ENCODE measurements at places on chromosomes 12 and 14.

DNA sequence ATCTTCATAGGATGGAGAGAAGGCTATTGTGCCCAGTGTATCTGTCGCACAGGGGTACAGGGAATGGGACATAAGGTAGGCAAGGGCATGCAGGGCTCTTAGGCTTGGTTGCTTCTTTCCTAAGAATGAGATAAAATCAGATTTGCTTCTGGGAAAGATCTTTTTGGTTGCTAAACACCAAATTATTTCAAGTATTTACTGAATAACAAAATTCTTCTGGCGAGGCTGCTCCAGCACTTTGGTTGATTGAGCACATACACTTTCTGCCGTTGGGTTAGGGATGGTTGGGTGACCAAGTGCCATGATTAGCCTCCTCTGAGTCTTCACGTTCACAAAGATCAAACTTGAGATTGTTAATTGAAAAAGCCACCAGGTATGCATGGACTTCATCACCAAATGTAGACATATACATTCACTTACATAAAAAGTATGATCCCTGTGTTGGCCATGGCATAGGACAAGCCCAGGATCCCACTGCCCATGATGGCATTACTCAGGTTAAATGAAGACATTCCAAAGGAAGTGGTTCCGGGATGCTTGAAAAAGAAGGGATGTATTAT is 38.2 kb downstream of the SLC38A4 start:
- DNase-seq = no peak

DNA sequence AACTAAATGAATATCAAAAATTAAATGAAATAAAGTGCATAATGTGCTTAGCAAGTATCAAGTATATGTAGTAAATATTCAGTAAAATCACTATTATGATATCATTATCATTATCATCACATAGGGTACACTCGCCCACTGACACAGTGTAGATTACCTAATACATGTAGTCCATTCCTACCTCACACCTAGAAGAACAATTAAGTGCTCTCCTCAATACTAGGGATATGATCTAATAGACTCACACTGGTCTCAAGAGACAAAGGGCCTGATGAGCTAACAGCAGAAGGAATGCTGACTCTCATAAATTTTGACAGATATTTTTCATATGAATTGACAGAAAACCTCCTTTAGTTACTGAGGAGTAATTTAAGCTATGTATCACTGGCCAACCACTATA is 29.1 kb downstream of the FSCB start:
- no peak for DNase-seq

- DNase-seq = no peak
These were observed 35.0 kb downstream of the KITLG start for GRCh38 chr12:88544991-88545980.

DNA sequence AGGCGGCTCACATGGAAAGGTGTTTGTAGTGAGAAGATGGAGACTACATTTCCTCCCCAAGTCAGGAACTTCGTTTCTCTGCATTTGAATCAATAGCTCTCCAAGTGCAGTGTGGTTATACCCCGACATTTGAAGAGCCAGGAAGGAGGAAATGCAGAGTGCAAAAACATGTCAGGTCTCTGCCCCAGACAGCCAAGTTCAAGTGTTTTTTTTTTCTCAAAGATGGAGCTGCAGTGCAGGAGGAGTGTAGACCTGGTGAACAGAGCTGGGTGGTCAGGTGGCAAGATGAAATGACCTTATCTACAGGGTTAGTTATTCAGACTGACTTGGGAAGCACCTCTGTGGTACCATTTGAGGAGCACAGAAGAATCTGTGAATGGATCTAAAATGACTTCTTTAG is 21.3 kb downstream of the MLXIP start:
- no peak for DNase-seq

- DNase-seq = no peak
These were observed 38.5 kb downstream of the CATSPERB start for GRCh38 chr14:91693346-91693745.

- DNase-seq = no peak
These were observed 193.7 kb downstream of the KIF26A start for GRCh38 chr14:104331871-104332605.

DNA sequence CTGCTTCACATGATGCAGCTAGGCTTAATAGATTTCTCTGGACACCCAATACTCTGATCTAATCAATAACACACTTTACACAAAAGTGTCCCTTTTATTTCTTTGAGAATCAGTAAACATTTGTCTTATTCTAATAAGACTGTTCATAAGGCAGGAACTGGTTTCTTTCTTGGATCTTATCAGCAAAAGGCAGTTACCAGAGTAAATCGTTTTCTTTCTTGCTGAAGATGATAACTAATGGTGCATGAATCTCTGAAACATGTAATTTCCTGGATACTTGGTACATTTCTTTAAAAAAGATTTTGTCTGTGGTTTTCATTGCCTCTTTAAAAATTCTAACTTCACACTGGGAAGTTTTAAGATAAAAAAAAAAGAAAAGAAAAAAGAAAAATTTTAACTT is 39.6 kb downstream of the WIF1 start:
- DNase-seq = no peak

DNA sequence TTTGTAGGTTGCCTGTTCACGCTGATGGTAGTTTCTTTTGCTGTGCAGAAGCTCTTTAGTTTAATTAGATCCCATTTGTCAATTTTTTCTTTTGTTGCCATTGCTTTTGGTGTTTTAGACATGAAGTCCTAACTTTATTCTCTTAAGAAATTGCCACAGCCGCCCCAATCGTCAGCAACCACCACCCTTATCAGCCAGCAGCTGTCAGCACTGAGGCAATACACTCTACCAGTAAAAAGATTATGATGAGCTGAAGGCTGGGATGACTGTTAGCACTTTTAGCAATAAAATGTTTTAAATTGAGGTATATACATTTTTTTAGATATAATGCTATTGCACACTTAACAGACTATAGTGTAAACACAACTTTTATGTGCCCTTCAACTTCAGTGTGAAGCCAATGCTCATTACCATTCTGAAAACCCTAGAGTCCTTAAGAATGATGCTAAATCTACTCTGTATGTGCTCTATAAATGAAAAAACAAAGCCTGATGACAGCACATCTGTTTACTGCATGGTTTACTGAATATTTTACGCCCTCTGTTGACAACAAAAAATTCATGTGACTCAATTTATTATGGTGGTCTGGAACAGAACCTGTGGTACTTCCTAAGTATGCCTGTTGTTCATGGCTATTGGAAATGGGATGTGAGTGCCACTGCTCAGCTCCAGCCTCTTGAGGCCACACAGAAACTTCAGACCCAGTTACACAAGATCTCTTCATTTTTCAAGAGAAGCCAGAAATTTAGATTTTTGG is 197.4 kb downstream of the DUSP6 start:
- DNase-seq = no peak

DNA sequence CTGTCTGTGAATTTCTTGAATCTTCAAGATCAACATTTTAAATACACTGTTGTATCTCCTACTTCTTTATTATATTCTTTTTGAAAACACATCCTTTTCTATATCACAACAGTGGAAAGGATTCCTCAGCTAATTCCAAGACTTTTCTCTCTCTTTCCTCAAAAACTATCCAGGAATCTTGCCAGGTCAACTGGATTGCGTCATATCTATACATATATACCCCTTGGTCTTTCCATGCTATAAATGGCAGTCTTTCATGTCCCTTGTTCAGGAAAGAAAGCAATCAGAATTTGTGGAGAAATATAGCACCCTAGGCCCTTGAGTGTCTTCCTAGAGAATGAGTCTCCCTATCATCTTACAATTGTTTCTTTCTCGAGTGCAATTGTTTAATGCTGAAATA is 149.0 kb downstream of the KCNA5 start:
- DNase-seq = no peak

- no peak for DNase-seq
These were observed 513 bp downstream of the CCNK start for GRCh38 chr14:99481745-99482099.

DNA sequence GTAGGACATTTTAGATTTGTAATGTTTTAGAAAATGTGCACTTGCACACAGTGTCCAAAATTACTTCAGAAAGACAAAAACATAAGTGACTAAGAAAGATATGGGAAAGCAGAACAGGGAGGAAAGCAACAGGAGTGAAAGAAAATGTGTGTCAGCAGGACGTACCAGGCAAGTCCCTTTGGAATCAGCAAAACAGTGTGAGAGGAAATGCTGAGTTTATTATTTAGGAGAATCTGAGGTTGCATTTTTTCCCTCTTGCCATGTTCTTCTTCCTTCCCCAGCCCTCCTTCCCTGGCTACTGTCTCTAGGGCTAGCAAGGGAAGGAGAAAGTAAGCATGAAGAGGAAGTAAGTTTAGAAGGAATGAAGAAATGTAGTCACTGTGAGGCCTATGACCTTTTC is 67.7 kb upstream of the CD163 start:
- DNase-seq = no peak

DNA sequence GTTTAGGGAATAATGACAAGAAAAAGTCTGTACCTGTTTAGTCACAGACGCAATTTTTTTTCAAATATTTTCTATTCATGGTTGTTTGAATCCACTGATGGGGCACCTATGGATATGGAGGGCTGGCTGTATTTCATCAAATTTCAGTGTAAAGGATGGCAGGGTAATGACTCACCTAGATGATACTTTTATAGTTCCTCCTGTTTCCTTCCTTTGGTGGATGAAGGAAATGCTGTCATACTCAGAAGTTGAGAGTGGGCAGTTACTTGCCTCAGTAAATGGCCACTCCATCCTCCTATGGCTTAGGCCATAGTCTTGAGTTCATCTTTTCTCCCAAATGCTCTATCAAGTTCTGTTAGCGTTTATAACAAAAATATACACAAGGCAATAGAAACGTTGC is 18.9 kb upstream of the C12orf71 start:
- DNase-seq = no peak

DNA sequence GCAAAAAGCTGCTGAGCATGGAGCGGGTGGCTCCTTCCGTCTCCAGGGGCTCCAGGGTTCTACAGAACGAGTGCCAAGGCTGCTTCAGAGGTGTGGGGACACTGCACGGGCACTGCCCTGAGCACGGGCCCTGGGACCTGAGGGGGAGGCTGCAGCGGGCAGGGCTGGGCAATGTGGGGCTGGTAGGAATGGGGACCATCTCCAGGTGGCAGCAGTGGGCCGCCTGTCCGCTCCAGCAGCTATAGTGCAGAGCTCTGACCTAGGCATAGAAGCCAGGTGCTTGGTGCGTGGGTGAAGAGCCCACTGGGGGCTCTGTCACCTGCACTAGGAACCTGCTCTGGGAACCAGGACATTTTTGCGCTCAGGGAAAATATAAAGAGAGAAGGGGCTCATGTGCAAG is 22.3 kb downstream of the HDAC7 start:
- DNase-seq = no peak

GRCh38 chr12:115506822-115507559 is 770.5 kb downstream of the MED13L start:
- DNase-seq = no peak

DNA sequence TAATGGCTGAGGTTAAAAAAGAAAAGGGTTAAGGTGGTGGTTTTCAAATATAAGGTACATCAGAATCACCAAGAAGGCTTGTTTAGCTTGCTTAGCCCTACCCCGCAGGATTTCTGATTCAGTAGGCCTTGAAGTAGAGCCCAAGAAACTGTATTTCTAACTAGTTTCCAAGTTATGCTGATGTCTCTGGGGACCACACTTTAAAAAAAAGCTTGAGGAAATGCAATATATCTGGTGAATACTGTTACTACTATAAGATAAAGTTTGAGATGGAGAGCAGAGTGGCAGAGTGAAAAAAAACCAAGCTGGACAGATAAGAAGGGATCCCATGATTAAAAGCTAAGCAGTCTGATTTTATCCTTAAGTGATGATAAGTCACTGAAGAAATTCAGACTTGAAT is 18.3 kb upstream of the GXYLT1 start:
- DNase-seq = no peak

DNA sequence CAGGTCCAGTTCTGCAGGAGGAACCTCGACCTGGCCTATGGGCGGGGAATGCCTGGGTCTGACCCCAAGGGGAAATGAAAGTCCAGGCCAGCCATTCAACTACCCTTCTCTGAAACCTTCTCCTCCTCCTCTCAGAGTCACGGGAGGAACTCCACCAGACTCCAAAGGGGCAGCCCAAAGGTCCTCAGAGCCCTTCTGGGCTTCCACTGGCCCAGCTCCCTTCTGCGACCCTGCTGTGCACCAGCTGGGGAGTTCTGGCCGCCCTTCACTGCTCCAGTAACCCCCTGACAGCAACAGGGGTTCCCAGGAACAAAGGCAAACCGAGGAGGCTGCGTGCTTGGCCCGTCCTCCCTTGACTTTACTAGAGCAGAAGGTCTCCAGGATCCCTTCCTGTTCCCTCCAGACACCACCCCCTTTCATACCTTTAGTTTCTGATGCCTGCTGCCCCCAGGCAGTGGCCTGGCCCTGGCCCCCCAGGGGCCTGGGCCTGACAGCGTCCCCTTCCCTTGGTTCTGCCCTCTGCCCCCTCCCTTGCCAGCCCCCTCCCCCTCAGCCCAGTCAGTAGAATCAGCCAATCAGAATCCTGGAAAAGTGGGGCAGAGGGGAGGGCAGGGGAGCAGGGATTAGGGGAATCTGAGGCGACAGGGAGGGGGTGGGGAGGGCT is 850 bp upstream of the ZNF385A start:
- no peak for DNase-seq

DNA sequence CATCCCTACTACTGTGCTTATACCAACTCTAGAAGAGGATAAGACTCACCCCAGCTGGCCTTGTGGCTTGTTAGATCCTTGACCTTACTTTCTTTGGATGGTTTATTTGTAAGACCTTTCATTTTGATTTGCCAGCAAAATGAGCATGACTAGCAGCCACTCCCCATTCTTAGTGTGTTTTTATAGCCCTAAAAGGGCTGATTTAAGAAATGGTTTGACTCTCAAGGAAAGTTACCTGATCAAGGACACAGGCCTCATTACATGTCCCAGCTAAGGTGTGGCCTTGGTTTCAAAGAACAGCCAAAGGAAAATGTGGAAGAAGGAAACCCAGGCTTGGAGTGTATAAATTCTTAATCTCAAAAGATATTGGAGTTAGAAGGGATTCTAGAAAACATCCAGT is 41.4 kb downstream of the SLC17A8 start:
- DNase-seq = no peak

DNA sequence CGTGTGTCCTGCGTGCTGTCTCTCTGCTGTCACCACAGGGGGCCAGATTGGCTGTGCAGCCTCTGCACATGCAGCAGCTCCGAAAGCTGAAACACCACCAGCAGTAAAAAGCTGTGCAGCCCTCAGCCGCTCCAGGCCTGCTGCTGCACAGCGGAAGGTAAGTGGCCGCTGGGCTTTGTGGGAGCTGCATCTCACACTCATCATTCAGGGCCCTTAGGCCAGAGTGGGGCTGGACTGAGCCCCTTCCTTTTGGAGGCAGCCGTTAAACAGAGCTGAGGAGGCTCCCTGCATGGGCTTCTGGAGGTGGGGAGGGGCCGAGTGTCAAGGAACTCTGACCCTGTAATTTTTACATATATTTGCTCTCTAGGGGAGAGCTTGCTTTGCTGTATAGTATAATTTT is 17.1 kb downstream of the DDX51 start:
- no peak for DNase-seq

DNA sequence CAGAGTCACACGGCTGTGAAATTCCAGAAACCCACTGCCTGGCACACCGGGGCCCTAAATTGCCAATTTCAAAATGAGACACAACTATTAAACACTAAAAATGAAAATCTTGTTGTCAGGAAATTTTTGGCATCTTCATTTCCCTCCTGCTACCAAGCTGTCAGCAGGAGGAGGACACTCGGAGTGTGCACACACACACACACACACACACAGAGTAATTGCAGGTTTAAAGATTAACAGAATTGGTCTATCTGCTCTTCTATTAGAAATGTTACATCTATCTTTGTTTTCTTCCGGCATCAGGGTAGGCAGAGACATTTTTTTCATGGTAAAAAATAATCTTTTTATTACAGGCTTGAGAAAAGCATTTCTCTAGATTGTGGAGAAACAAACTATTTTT is 314.2 kb downstream of the EGLN3 start:
- no peak for DNase-seq

- no peak for DNase-seq
These were observed 51.3 kb upstream of the FKBP4 start for GRCh38 chr12:2743478-2743877.
